NCI-H226 (cell line): ENCODE measurements at places on chromosomes 2 and 18.
A peak's percentile ranks its signal among the peaks of the same experiment; 100 is the strongest.

DNA sequence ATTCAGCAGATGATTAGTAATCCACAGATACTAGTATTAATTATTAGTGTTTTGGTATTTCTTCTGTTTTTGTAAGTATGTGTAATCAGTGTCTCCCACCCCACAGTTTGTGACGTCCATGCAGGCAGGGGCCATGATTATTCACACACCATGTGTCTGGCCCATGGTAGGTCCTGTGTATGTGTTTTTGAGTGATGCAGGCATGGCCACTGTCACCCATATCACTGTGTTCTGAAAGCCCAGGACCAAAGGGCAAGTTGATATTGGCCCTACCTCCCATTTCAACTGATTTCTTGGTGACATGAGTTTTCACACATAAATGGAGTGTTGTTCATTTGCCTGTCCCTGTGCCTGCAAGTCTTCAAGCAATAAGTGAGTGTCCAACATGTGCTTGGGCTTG, 104.0 kb downstream of the TSHZ1 start:
- no peak for DNase-seq

DNA sequence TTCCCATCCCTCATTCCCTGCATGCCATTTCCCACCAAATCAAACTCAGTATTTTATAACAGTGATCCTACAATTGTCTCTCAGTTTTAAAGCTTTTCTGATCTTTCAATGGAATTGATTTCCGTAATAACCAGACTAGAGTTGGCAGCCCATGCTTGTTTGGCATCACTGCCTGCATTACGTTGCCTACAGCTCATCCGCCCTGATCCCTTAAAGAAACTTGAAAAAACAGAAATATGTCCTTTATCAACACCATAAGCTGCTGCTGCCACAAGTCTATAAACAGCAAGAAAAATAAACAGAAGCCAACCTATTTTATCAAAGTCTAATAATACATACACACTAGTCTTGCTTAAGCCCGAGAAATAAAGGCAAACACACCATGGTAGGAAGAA, 331.0 kb downstream of the METTL4 start:
- DNase-seq, result no peak

DNA sequence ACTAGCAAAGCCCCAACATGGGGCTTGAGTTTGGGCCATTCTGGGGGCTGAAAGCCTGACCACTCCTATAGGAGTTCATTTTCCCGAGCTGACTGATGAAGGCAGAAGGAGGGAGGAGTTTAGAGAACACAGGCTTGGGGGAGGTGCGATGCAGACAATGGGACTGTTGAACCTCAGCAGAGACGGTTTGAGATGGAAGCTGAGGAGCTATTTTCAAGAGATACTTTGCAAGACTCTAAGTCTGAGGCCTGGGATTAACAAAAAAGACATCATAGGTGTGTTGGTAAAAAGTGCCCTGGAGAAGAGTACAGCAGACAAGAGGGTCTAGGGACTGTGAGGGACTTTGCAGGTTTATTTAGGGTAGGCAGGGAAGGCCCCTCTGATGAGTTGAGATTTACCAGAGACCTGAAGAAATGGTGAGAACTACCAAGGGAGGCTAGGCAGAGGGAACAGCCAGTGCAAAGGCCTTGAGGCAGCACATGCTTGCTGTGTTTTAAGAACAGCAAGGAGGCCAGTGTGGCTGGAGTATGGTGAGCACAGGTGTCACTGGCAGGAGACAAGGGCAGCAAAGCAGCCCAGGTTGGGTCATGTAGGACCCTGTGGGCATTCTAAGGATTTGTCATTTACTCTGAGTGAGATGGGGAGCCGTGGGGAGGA, 31.6 kb downstream of the PCBP1 start:
- no peak for DNase-seq

- no peak for DNase-seq
These were observed 43.0 kb upstream of the ITSN2 start for GRCh38 chr2:24403168-24403831.

DNA sequence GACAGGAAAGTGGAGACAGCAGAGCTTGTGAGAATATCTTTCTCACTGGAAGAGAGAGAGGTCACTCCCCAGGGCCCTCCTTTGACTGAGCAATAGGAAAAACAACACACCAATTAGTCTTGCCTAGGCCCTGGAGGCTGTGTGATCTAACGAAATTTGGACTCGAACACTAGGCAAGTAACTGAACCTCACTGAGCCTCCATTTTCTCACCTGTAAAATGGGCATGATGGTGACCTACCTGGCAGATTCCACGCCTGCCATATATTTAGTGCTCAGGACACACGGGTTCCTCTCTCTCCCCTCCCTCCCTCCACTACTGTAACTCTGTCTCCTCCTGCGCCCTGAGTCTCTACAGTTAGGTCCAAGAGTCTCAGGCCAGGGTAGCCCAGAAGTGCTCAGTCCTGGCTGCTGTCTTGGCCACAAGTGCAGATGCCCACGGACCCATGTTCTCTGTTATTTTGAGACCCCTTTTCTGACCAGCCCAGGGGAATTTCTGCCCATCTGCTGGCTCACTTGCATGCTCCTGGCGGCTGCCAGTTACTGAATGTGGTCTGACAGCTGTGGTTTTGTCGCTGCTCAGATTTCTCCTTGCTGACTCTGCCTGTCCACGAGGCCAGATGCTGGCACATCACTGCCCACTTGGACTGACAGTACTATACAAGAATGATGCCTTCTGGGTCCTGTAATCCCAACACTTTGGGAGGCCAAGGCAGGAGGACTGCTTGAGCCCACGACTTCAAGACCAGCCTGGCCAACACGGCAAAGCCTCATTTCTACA, 9.6 kb upstream of the GIGYF2 start:
- DNase-seq, result no peak

GRCh38 chr2:149415086-149415485, 84.7 kb downstream of the LYPD6 start:
- no peak for DNase-seq

GRCh38 chr2:158501301-158501700, 44.5 kb downstream of the PKP4 start:
- peak; percentile 43 for DNase-seq

GRCh38 chr2:216222650-216223352, 113.7 kb downstream of the XRCC5 start:
- DNase-seq, result no peak

GRCh38 chr2:24454294-24454693, 36.8 kb upstream of the NCOA1 start:
- no peak for DNase-seq

GRCh38 chr2:154697418-154698252, 860 bp upstream of the KCNJ3 start:
- no peak for DNase-seq

GRCh38 chr18:58887613-58887963, 22.9 kb downstream of the ZNF532 start:
- DNase-seq, result no peak

DNA sequence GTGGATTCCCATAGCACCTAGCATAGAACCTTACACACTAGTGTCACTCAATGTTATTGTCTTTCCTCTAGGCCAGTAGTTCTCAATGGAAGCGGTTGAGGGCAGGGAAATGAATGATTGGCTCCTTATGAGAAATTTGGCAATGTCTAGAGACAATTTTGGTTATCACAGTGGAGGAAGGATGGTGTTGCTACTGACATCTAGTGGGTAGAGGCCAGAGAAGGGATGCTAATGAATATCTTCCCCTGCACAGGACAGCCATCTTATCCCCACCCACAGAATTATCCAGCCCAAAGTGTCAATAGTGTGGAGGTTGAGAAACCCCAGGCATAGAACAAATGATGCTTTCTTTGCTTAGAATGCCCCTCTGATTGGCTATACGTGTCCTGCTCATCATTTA, 15.8 kb downstream of the C18orf63 start:
- no peak for DNase-seq

DNA sequence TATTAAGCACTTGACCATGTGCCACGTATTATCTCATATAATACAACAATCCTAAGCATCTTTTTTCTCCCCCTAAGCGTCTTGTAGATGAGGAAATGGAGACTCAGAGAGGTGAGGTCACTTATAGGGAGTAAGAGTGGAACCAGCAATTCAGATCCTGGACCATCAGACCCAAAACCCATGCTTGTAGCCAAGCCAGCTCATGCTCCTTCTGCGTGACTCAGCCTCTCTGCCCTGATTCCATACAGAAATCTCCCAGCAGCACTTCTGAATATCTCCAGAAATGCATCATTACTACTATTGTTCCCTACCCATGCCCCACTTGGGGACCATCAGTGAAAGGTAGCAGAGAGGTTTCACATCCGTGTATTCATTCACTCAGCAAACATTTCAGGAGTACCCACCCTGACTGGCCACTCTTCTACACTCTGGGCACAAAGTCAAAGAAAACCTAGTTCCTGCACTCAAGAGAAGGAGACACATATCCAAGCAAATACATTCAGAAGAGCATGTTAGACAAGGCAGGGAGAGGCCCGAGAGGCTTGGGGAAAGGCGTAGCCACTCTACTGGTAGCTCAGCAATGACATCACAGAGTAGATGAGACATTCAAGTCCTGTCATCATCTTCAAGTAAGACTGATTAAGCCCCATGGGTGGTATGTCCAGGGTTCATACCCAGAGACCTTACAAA, 141.9 kb downstream of the MTCL1 start:
- peak; percentile 26 for DNase-seq

DNA sequence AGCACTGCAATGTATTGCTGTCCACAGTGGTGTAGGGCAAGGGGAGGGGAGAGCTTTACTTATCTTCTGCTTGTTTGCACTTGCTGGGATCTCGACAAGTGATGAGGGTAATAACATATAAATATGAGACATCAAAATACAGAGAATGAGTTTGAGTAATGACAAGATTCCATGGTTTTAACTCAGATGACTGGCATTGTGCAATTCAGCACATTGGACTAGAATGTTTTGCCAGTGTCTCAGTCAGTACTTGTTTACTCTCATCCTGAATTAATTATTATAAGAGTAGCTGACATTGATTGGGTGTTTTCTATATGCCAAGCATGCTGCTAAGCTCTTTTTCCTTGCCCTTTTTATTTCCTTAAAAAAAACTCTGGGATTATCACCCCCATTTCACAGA, 306.7 kb upstream of the MMADHC start:
- DNase-seq, result no peak

- DNase-seq, result peak; percentile 72
These were observed 146.0 kb downstream of the SETBP1 start for GRCh38 chr18:44826418-44827259.

GRCh38 chr2:197891897-197892442, 87.6 kb downstream of the PLCL1 start:
- no peak for DNase-seq

DNA sequence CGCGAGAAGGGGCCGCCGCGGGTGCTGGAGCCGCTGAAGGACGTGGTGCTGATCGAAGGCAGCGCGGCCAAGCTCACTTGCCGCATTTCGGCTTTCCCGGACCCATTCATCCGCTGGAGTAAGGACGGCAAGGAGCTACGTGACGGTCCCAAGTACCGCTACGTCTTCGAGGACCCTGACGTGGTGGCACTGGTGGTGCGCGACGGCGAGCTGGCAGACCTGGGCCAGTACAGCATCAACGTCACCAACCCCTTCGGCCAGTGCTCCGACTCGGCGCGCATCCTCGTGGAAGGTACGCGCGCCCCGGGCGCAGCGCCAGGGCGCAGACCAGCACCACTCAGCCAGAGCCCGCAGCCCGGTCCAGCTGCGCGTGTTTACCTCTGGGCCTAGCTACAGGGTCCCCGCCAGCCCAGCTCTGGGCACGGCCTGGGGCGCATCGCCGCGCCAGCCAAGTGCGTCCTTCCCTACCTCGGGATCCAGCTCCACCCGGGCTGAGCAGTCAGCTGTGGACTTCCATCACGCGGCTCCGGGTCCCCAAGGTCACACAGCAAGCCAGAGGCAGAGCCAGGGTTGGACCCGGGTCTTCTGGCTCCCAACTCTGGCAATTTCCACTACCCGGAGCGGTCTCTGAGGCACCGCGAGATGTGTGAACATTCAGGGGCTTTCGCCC, 1.7 kb upstream of the GMPPA start:
- DNase-seq, result no peak

- no peak for DNase-seq
These were observed 35.2 kb downstream of the ANKAR start for GRCh38 chr2:189709501-189710221.

DNA sequence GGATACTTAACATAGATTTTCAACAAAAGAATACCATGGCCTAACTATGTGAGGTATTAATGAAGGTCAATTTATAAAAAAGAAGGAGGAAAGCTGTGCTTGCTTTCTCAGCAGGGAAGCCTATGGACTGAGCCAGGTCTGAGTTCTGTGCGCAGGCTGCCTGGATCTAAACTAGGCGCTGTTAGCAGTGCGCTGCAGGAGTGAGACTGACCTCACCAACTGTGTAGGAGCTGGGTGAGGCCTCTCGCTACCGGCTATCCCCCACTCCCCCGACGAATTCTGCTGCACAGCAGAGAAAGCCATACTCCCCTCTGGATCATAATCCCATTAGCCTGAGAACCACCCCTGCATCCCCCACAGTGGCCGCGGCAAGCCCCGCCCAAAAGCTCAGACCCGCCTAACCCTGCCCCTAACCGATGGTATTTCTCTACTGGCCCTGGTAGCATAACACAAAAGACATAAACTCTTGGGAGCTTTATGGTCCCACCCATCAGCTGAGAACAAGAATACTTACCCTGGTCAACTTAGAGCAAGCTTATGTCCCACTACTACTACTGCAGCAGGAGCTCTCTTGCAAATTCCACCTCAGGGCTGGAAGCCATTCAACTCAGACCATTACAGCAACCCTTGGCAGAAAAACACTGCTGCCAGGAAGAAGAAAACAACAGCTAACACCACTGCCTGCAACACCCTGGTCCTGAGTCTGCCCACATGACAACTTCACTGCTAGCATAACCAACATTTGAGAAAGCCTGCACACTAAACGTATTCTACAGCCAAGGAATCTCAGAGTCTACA, 28.0 kb downstream of the SULT1C2 start:
- DNase-seq, result no peak

- no peak for DNase-seq
These were observed 518.2 kb upstream of the RAB12 start for GRCh38 chr18:8091035-8091434.

DNA sequence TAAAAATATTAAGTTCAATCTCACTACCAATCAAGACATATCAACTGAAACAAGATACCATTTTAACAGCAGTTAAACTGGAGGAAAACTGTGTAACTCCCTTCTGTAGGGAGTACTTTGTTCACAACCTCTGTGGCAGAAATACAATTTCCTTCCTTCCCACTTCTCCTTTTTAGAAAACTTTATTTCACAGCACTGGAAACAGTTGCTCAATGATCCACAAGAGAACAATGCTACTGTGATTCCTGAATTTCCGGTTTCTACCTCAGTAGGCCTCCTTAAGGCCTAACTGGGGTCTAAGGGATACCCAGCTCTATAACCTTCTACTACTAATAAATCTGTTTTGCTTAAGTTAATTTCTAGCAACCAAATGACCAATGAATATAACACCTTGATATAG, 14.1 kb downstream of the TLK1 start:
- DNase-seq, result no peak

DNA sequence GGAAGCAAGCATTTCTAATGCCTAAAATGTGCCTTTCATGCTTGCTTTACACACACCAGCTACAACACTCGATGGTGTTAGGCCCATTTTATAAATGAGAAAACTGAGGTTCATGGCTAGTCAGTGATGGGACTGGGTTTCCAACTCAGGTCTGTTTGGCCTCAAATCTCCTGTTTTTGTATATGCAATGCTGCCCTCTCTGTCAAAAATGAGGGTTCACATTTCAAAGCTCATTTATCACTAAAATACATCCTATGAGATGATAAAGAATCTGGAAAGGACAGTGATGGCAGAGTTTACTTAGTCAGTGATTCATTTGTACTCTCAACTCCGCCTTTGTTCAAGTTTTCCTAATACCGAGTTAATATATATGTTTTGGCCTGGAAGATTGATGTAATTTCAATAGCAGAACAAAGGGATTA, 92.3 kb downstream of the KCTD1 start:
- no peak for DNase-seq

- no peak for DNase-seq
These were observed 47.5 kb downstream of the ATP8B1 start for GRCh38 chr18:57755473-57756067.

GRCh38 chr2:179098080-179098689, 48.2 kb upstream of the CCDC141 start:
- DNase-seq, result no peak
